ENCODE measurements at places on chromosomes 2 and 18. TPM values are rescaled to one million over a fixed set of nuclear protein-coding genes. Genes with fewer than 3 reads are reported as not detected.
A peak's percentile ranks its signal among the peaks of the same experiment; 100 is the strongest.

DNA sequence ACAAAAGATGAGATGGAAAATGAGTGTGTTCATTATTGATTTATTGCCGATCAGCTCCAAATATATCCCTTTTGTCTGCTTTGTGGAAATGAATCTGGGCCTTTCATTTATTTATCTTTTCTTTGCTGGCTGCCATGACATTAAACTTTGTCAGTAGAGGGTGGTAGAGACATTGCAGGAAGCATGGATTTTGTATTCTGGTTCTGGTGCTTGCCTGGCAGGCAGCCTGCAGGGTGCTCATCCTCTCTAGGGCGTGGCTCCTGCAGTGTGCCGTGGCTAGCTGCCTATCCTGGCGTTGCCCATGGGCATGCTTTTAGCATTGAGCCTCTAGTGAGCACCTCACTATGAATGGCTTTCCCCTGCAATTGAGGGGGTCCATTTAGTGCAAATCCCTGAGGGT, 593.1 kb downstream of the RNF144A start:
- DNase-seq = no peak

DNA sequence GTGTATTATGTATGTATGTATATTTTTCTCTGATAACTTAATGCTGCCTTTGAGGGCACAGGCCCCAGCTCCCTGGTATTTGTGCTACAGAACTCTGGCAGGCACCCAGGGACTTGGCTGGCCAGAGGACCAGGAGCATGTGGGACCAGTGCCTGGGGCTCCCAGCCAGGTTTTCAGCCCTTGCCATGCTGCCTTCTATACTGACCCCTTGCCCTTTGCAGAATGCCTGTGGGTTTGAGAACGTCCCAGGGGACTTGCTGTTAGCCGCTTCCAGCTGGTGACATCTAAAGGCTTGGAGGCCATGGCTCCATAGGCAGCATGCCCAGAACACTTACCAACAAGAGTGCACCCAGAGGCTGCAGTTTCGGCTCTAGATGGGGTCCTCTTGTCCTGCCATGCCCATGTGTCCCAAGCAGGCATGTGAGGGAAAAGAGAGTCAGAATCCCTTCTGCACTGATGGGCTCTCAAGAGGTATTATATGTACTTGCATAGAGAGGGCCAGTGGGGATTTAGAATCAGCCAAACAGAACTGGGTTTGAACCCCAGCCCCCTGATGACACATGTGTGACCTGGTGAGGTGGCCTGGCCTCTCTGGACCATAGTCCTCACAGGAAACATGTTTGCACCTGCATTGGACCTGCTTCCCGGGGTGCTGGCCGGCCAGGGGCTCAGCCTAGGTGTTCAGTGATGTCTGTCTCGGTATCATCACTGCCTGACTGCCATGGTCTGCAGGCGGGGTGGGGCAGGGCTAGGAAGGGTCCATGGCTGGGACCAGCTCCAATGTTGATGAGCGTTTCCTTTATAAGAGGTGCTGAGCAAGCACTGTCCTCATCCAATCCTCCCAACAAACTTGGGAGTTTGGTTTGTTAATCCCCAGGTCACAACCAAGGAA, 119.2 kb upstream of the FHL2 start:
- no peak for DNase-seq

DNA sequence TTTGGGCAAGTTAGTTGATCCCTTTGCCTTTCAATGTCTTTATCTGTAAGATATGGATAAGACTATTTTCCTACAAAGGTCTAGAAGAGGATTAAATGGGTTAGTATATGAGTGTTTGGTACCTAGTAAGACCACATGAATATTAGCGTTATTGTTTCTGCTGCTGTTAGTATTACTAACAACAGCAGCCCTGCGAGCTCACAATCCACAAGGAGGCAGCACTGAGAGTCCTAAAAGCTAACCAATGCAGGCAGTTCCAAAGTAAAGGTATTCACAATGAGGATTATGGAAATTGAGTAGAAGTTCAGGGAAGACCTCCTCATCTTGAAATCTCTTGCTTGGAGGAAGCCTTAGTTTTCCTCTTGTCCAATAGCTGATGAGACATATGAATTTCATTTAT, 248.9 kb downstream of the TDRD15 start:
- no peak for DNase-seq

DNA sequence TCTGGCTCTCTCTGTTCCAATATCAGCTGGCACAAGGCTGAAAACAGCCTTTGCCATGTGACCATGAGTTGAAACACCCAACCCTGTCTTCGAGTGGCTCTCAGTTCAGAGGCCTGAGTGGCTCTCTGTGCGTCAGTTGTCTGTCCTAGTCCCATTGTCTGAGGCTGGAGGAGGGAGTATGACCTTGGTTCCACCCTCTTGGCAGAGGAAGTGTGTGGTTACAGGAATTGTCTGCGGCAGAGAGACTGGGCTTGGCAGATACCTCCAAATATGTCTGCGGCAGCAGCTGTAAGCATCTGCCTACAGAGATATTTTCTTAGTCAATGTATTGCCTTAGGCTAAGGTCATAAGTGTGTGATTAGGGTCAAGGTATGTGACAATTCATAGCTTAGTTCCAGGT, 32.6 kb downstream of the CNGA3 start:
- no peak for DNase-seq

DNA sequence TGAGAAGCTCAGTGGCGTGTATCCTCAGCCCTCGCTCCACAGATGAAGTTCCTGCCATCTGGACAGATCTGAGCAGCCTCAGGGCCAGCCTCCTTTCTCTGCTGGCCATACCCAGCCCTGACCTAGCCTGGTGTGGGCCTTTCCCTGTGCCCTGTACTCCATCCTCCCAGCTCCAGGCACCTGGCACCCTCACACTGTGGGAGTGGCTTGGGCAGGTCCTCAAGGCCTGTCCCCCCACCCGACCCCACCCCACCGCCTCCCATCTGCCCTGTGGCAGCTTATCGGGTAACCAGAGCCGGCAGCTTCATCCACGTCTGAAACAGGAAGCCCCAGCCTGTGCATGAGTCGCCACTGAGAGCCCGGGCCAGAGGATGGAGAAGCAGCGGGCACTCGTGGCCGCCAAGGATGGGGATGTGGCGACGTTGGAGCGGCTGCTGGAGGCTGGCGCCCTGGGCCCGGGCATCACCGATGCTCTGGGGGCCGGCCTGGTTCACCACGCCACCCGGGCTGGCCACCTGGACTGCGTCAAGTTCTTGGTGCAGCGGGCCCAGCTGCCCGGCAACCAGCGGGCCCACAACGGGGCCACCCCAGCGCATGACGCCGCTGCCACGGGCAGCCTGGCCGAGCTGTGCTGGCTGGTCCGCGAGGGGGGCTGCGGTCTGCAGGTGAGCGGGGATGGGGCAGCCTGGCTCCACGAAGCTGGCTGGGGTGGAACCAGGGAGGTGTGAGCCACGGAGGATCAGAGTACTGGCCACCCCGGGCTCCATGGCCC, at the start of gene ESPNL:
Gene ESPNL (plus strand): TSS at position 292 of the 772 bp plus-strand sequence. CDS start 80 bp downstream, at position 372.
- DNase-seq = peak; percentile 79

DNA sequence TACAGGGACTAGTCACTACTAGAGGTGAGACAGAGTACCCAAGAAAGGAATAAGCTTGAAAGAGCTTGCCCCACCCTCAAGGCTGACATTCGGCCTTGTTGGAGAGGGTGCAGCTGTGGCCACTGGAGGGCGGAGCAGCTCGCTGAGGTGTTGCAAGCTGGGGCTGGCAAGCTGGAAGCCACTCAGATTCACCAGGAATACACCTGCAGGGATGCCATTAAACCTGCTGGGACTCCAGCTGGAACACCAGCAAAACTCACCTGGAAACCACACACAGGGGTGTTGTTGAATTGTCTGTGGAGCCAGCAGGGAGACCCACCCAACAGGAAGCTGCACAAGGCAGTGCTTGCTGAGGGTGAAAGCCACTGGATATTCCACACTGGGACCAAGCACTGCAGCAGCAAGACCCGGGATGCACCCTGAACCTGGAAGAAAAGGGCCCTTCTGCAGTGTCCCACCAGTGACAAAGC, 26.1 kb downstream of the KCTD18 start:
- DNase-seq = no peak

- DNase-seq = no peak
Observed at GRCh38 chr2:175792881-175793280, 209.2 kb downstream of the LNPK start.

DNA sequence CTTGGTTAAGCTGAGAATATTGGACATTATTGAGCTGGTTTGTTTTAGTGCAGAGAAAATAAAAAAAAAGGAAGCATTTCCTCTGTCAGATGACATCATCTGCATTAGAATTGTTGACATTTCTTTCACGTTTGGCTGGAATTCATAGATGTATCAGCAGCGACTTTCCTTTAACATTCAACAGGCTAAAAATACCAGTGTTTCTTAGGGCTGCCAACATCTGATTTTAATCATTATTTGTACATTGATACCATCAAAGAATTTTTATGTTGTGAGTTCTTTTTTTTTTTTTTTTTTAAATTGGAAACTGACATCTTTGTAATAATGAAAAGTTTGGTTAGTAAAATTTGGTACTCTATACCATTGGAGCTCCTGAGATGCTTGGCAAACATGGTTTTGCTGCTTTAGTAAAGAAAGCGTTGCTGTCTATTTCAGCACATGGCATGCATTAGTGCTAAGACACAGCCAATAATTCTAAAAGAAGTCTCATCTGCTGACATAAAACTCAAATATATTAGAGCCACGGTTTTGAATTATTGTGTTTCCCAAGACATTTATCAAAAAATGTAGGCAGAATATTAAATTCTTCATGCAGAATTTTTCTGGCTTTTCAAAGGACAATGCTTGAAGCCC, 33.6 kb downstream of the GTF2A1L start:
- DNase-seq = no peak

DNA sequence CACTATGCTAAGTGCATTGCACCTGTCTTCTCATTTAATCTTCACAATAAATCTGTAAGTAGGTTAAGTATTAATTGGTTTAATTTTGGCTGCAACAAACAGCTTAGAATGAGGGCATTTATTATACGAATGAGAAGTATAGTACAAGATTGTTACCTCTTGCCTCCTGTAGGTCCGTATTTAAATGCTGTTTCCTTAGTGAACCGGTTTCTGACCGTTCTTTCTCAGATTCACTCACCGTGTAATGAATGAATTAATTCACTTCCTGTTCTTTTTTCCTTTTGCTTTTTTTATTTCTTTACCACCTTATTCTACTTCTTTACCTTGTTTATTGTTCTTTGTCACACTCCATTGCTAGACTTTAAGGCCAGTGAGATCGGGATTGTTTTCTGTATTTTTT, 153.8 kb upstream of the RASGRP3 start:
- no peak for DNase-seq

GRCh38 chr2:202129841-202130240, 56.8 kb downstream of the KIAA2012 start:
- no peak for DNase-seq

DNA sequence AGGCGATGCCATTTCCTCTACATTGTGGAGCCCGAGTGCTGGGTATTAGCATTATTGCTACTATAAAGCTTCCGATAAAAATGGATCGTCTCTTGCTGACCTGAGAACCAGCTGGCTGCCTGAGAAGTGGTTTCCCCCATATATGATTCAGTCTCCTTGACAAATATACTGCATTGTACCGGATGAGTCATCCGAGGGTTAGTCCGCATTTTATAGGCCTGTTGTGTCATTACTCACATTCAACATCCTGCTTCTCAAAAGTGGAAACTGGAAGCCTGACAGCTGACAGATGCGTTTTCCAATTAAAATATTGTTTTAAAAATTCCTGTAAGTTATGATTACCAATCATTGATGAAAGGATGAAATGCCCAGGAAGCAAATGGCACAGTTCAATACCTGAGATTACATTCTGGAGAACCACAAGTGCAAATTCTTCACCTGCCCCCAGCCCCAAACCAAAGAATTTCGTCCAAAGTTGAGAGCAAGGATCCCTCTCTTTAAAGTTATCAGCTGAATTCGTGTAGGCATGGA, 65.7 kb downstream of the SPRED2 start:
- DNase-seq = no peak

DNA sequence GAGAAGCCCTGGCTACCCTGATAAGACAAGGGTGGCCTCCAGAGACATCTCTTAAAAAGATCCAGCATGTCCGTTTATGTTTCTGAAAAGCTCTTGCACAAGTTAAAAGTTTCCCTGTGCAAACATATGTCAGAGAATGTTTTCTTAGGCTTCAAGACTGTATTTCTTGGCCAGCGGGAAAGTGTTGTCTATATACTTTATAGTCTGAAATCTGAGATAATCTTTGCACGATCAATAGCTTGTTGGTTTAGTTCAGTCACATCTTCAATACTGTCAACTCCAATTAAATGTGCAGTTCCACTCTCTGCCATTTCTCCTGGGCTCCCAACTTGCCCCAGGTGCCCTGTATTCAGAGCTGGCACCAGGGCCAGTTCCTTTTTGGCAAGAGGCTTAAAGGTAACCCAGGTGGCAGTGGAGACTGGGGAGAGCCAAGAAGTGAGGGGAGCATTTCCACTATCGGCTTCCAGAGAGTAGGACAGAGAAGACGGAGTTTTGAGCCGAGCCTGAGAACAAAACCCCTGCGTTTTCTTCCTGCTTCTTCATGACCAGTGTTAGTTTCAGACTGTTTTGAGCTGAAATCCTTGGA, 64.4 kb downstream of the ACOXL start:
- no peak for DNase-seq

- no peak for DNase-seq
Observed at GRCh38 chr18:25174324-25174723, 177.6 kb downstream of the ZNF521 start.

DNA sequence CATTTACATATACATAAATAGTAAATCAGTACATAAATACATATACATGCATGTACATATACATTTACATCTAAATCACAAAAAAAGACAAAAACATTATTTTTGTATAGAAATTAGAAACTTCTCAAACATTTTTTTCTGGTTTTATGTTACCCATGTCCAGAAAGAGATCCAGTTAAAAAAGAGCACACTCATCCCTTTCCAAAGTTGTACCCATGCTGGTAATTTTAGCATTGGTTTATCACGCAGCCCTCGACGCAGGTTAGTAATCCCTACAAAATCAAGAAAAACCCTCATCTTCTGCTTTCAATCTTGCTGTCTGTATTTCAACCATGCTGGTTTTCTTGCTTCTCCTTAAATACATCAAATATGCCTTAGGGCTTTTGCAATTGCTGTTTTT, 10.5 kb downstream of the SCN9A start:
- no peak for DNase-seq

SH3BP4 gene
- total RNA-seq = 19.2 TPM

TDRD15 gene
- not detected for total RNA-seq

REG1B gene
- not detected for total RNA-seq

DHRS9 gene
- not detected for total RNA-seq

PCBP1 gene
- 210 TPM for total RNA-seq

FIGN gene
- total RNA-seq = 3.2 TPM

CIB4 gene
- not detected for total RNA-seq

CCDC74B gene
- total RNA-seq = 10.3 TPM

CRYGC gene
- total RNA-seq = not detected

DES gene
- 883 TPM for total RNA-seq

GREB1 gene
- 35.4 TPM for total RNA-seq
